ENCODE measurements at places on chromosomes 5 and 9.

DNA sequence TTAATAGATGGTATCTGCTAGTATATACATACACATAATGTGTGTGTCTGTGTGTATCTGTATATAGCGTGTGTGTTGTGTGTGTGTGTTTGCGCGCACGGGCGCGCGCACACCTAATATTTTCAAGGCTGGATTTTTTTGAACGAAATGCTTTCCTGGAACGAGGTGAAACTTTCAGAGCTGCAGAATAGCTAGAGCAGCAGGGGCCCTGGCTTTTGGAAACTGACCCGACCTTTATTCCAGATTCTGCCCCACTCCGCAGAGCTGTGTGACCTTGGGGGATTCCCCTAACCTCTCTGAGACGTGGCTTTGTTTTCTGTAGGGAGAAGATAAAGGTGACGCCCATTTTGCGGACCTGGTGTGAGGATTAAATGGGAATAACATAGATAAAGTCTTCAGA, 757 bp downstream of the FXN start:
- DNase-seq: no peak

- DNase-seq: no peak
Observed at GRCh38 chr5:155106221-155106620, 92.7 kb downstream of the KIF4B start.

GRCh38 chr9:124284237-124284831, 26.6 kb downstream of the NEK6 start:
- no peak for DNase-seq

DNA sequence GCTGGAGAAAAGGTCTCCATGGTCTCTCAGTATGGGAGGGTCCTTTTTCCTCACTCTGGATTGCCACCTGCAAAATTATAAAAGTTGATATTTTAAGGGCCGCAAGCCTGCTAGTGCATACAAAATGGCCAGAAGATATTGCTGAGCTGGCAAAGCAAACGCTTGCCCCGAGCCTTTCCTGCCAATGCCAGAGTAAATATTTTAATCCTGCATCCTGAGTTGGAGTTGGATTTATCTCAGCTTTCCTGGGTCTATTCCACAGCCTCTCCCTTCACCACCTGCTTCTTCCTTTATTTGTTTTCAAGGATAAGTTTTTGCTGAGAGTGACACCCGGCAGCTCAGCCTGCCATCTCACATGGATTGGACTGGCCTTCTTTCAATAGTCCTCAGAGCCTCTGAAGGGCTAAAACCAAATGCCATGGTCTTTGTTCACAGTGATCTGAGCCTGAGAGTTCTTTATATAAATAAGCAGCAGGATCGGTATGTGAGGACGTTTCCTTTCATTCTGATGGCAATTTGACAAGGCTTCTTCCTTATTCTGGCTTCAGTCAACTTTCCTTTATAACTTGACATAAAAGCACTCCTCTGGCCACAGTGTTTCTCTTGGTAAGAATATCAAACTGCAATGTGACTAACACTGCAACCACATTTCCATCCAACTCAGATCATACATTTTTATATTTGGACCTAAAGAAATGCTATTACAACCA, 170.1 kb downstream of the ADAMTS12 start:
- DNase-seq: no peak

GRCh38 chr5:54296386-54296785, 14.0 kb downstream of the ARL15 start:
- no peak for DNase-seq

GRCh38 chr9:134346151-134346550, 19.9 kb downstream of the RXRA start:
- no peak for DNase-seq

- DNase-seq: no peak
Observed at GRCh38 chr5:107289030-107289714, 381.6 kb downstream of the EFNA5 start.

DNA sequence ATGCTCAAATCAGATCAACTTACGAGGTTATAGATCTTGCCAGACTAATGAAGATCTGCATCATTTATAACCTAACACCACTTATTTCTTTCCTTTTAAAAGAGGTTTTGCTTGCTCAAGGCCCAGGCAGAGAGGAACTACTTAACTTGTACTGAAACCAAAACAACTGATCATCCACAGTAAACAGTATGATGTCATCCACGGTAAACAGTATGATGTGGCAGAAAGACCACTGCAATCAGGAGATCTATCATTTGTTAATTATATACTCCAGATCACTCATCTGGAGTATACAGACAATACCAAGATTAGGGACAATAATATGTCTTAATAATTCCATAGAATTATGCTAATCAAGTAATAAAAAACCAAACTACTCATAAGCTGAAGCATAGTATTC, 116.8 kb downstream of the ADAMTS6 start:
- DNase-seq: no peak

GRCh38 chr9:114524247-114524681, 19.0 kb upstream of the WHRN start:
- DNase-seq: no peak

GRCh38 chr9:38089387-38090165, 20.5 kb upstream of the SHB start:
- no peak for DNase-seq

GRCh38 chr9:113511047-113511521, 47.6 kb downstream of the RGS3 start:
- DNase-seq: no peak
